ENCODE measurements at places on chromosomes 6 and 20.
A peak's percentile ranks its signal among the peaks of the same experiment; 100 is the strongest.

GRCh38 chr20:17838921-17839320, 129.7 kb downstream of the SNX5 start:
- peak; percentile 15 for DNase-seq

DNA sequence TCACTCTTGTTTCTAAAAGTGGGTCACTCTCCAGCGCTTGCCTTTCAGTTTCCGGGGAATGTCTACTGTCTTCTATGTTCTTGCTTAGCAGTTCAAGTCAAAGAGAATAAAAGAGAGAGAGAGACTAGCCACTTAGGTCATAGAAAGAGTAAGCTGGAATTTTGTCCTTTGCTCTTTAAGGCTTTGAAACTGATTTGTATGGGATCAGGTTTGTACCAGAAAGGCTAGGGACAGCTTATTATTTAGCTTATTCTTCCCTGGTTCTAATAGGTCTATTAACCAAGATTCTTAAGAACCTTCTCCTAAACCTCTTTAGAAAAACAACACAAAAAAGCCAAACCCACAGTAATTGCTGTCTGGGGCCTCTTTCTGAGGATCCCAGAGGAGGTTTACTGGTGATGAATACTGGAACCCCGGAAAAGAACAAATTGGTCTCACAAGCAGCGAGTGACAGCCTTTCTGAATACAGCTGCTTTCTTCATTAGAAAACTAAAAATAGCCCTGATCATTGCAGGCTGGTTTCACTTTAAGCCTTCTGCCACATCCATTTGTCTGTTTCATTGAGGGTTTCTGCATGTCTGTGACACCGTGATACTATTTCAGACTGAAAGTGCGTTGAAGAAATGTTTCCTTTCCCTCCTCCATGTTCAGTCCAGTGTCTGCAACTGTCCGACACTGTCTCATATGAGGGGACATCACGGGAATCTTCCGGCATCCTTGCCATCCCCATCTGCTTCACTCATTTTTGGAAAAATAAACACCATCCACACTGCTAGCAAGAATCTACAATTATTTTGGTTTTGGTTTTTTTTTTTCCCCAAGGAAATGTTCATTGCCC, 75.1 kb upstream of the ATXN1 start:
- DNase-seq = no peak

DNA sequence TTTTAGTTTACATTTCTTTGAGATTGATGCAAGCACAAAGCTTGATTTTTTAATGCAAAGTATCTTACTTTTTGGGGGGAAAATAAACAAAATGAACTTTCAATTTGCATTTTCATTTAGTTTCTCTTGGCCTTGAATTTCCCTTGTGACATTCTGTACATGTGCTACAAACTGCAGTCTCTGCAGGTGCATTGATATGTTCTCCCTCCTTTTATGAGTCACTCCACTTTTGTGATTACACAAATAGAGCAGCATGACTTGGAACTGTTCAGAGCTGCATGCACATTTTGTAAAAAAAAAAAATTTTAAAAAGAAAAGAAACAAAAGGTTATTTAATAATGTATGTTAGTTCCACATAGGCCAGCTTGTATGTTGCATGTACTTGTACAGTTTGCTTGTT, 220.0 kb upstream of the KCNQ5 start:
- DNase-seq = no peak

DNA sequence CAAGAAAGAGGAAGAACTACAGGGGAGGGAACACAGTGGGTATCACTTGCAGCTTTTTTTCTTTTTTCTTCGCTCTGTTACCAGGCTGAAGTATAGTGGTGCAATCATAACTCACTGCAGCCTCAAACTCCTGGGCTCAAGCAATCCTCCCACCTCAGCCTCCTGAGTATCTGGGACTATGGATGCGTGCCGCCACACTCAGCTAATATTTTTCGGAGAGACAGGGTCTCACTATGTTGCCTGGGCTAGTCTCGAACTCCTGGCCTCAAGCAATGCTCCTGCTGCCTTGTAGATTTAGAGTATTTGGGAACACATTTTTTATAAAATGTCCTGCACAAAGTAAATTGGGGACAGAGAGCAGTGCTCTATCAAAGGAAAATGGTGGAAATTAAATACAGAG, 28.3 kb downstream of the PARD6B start:
- no peak for DNase-seq

DNA sequence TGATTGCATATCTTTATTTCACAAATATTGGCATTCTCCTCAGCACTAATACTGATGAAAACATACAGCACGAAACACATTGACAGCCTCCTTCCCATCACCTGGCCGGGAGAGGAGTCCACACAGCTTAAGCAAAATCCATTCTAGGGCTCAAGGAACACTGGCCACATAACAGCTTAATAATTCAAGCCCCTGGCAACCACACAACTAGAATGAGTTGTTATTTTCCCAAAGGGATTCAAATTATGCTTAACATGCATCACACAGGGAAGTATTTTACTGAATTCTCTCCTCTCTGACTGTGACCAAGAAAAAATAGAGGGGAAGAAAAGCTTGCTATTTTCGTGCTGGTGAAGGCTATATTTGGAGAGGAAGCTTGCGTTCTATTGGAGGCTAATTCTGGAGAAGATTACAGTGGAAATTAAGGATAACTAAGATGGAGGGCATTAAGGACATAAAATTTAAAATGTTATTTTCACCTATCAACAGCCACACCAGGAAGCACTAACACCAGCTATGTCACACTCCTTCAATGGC, 198.5 kb downstream of the ADGRG6 start:
- DNase-seq = no peak

DNA sequence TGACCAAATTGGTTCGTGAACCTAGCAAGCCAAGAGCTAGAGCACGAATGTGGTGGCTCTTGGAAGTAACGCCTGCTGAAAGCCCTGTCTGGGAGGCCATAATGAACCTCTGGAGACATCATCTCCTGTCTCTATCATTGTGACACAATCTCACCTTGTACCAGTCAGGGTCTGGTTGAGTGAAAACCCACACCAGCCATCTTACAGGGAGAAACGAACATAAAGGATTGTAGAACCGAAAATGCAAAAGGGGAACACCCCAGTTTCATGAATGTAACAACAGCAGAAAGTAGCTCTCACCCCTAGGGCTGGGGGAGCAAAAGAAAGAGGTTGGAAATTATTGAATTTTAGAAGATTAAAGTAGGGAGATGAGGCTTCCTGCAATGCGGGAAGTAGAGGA, 50.9 kb upstream of the TAB2 start:
- DNase-seq = no peak

- DNase-seq = no peak
Observed at GRCh38 chr20:61900011-61900944, 165.4 kb downstream of the TAF4 start.

DNA sequence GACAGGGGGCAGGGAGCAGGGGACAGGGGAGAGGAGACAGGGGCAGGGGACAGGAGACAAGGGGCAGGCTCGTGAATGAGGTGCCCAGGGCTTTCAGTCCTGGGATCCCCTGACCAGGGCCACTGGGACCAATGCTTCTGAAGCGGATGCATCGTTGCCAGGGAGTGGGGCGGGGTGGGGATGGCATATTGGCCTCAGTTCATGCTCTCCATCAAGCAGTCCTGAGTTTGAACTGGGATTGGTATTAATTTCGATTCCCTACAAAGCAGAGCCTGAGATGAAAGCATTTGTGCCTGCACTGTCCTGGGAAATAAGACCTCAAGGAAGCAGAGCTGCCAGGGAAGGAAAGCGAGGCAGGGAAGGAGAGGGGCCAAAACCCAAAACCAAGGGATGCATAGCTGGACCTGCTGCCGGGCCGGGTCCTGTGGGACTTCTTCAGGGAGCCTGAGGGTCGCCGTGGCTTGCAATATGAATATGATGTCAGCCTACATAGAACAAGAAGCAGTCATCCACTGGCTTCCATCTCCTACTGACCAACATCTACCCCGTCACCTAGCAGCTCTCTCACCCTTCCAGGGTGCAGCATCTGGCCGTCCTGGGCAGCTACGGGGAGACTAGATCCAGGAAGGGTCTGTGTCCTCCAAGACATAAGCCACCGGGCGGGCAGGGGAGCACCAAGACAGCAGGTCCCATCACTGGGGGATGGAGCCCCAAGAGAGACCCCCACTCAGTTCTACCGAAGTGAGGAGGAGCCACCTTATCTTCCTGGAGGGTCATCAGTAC, 233.3 kb downstream of the SYNDIG1 start:
- no peak for DNase-seq

DNA sequence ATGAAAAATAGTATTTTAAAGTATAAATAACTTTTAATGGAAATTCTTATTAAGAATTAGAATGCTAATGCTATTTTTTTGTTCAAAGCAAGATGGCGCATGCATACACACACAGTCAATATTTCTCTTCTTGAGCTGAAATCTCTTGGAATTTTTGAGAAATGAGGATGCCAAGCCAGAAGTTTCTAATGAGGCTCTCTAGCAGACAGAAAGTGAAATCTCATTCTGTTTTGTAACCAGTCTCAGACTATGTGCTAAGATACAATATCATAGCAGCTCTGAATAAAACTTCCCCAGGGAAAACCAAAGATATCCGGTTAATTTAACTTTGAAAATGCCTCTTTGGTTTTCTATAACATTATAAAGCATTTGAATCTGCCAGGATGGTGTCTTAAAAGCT, 97.2 kb upstream of the HDAC2 start:
- no peak for DNase-seq

DNA sequence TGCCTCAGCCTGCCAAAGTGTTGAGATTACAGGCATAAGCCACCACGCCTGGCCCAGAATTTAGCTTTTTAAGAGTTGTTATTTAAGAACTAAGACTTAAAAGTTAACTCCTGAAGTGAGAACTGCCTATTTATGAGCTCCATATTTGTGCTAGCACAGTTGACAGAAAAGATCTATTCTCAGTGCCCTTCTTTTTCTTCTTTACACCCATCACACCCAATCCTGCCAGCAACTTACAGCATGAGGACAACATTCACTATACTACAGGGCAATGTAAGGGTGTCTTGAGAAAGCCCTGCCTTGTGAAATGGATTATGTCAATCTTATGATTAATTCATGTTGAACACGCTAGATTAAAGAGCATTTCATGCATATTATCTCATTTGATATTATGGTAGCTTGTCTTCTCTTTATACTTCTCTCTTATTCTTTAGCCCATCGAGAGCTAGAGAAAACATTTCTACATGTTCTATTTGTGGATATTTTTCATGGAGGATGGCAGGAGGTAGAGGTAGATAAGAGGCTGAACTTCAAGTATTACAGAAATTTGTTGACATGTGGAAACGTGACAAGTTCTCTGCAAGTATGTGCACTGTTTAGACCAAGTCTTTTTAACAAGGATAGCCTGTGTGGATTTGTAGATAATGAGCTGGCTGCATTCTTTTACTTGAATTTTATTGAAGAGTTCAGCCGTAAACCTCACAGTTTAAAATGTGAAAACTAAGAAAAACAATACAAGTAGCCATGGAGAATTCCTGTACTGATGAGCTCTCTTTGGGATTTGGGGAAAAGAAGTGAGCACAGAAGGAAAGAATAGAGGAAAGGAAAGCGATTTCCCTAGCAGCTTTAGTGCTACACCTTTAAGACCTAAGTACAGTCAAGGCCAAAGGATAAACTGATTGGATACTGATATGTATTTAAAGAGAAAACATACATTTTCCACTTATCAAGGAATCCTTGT, 212.2 kb downstream of the ARHGAP18 start:
- DNase-seq = no peak

DNA sequence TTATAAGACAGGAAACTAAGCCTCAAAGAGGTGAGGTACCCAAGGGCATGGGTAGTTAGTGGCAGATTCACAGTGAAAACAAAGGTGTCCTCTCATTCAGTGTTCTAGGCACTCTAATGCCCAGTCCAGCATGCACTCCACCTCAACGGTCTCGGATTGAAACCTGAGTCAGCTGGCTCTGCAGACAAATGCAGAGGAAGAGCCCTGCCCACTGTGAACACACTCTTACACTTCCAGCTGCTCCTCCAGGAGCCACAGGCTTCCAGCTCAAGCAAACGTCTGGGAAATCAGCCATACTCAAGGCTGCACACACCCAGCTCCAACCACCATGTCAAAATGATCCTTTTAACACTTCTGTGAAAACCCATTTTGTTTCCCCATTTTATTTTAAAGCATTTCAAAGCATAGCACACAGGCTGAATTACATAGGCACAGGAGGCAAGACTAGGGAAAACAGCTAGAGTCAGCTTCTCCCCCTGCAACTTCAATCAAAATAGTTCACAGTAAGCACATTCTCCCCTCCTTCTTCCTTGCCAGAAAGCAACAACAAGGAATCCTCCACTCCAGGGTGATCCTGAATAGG, 3.0 kb upstream of the IL17A start:
- no peak for DNase-seq

Data from Daoy (cell line).